Uterus (tissue), 4 donors: ENCODE measurements at places on chromosomes 2 and 18. TPM values are rescaled to one million over a fixed set of nuclear protein-coding genes. Genes with fewer than 3 reads are reported as not detected.

The RFTN2 gene
- 5.9 TPM for total RNA-seq

GRCh38 chr2:1593371-1594122 lies 150.8 kb downstream of the PXDN start:
- no peak for DNase-seq

DNA sequence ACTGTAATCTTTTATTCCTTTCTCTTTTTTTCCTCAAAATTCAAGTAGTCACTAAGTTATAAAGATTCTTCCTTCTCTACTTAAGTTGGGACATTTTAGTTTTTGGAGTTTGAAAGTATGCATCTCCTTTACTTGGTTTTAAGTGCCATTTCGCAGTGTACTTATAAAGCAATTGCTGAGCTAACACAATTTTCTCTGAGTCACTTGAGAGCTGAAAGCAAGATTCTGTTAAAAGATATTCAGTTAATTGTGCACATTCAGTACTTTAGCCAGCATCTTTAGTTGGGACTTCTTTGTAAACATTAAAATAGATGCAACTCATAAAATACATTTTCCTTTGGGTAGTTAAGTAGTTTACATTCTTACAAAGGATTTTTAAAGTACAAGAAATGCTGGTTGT lies 136.0 kb downstream of the GFPT1 start:
- DNase-seq, result no peak

DNA sequence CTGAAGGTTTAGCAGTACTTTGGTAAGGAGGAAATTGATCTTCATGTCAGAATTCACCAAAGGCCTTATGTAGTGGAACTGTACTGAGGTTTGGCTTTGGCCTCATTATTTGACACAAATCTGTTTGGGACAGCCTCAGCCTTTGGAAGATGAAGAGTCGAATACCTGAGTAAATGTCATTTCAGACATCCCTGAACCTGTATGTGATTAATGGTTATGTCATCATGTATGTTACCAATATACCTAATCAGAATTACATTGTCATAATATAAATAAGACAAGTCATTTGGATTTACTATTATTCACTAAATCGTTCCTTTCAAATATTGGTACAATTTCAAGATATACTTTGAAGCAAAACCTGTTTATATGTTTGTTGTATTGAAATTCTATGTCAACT lies 10.6 kb upstream of the ABCA12 start:
- DNase-seq, result no peak

The SLC9A2 gene
- under 0.01 TPM for total RNA-seq

GRCh38 chr2:20457661-20458630 lies 11.1 kb downstream of the RHOB start:
- peak; percentile 8 for DNase-seq
